ENCODE measurements at places on chromosomes 7 and 10.

DNA sequence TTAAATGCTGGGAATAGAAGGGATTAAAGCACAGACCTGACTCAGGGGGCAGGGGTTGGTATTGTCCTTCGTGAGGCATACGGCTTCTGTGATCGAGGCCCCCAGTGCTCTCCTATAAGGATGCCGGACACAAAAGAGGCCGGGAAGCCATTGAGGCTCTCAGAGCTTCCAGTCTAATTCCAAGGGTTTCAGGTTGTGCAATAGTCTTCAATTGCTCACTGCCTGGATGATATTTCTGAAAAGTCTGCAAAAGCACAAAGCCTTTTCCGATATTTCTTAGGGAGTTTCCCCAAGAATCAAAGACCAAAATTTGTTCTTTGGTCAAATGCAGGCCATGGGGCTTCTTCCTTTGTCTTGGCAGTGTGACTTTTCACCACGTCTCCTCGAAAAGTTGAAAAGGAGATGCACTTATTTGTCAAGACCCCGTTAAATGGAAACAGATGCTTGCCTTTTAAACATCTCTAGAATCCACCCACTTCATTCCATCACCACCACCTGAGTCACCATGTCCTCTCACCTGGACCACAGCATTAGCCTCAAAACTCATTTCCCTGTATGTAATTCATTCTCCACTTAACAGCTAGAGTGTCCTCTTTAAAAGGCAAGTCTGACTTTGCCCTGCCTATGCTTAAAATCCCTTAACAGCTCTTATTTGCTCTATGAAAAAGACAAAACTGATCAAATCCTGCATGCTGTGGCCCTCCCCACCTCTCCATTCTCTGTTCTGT, 134.8 kb upstream of the NAMPT start:
- DNase-seq: no peak

DNA sequence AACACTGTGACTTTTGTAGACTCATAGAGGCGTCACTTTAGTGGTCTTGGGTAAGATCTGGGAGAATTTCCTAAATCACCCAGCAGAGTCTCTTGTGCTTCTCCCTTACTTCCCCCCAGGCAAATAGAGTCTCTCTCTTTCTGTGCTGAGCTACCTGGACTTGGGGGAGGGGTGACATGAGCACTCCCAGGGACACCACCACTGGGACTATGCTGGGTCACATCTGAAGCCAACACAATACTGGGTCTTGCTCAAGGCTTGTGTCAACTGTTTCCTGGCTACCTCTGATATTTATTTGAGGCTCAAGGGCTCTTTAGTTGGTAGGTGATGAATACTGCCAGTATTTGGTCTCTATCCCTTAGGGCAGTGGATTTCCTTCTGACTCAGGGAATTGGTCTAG, 214.6 kb upstream of the TPK1 start:
- DNase-seq: no peak

DNA sequence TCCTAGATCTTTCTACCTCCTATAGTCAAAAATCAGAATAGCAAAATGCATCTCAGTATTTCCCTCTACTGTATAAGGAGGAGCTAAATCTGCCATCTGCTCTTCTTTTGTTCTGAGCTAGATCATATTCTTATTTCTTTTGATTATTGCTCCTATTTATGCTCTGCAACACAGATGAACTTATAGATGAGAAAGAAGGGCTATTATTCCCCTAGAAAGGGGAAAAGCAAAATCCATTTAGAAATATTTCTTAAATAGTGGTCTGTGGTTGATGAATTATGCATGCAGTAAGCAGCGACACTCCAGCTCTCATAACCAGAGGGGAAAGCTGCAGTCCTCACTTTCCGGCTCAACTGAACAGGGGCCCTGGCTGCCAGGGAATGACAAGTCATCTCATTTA, 207.3 kb upstream of the SORCS1 start:
- no peak for DNase-seq

DNA sequence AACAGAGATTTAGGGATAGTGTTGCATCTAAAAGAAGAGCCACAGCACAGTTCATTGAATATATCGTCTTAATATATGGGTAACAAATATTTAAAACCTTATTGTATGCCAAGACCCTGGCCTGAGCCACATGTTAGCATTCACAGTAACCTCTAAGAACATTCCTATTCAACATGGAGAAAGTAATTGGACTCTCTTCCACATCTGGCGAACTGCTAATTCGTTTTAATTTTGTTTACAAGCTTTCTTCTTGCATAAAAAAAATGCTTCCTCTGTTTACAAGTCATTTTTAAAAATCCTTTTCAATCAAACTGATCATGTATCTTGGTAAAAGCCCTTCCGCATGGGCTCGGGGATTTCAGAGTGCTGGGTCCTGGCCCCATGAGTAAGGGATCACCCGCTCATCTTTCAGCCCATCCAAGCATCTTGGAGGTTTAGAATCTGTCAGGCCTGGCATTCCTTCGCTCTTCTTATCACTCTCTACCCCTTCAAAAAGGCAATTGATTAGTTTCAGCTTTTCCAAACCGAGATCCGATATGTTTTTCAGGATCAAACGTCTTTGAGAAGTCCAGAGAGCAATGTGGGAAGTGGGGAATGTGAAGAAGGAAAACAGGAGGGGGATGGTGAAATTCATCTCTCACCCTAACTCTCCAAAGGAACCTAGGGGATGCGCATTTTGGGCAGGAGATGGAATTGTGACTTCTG, 7.3 kb downstream of the TWIST1 start:
- DNase-seq: no peak

- DNase-seq: no peak
These were observed 89.9 kb downstream of the REEP3 start for GRCh38 chr10:63611078-63611477.

DNA sequence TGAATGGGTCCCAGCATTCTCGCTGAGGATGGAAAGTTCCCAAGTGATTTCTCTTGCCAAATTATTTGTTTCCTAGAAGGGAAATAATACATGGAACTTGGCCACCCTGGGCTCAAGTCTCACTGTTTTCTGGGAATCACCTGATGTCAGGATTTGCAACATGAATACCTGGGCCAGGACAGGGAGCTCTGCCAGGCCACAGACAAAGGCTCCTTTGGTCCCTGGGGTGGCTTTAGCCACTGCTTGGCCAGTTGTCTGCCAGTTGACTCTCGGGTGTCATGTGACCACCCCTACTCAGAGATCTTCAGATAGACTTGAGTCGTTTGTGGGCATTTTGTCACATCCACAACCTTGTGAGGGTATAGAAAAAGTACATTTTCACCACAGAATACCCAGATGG, 258.0 kb upstream of the HABP2 start:
- DNase-seq: no peak

GRCh38 chr10:79153745-79154144, 85.0 kb downstream of the ZMIZ1 start:
- DNase-seq: no peak

GRCh38 chr7:49159536-49159935, 235.2 kb downstream of the CDC14C start:
- no peak for DNase-seq

GRCh38 chr7:120709252-120709971, 148.5 kb downstream of the TSPAN12 start:
- DNase-seq: no peak

DNA sequence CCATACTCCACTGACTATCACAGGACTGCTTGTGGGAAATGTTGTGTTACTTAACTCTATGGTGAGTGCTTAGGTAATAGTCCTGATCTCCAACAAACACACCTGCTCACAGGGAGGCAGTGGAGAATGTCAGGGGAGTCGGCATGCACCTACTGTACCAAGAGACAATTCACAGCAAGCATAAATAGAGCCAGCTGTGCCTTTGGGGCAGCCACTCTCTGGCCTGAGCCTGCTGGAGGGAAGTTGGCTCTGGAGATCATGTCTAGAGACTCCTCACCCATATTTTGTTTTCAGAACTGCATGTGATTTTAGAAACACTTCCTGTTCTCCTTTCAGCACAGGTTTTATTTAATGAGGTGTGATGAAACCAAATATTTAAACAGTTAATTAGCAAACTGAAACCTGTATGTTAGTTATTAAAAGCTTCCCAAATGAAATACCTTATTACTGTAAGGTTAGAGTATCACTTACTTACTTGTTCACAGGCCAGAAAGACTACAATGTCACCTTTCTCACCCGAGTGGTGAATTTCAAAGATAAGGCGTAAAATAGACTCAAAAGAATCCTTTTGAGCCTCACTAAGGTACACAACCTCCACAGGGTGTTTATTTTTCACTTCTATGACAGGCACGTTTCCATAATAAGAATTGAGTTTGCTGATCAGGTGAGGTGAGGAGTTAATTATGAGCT, 21.8 kb downstream of the DHX32 start:
- no peak for DNase-seq

DNA sequence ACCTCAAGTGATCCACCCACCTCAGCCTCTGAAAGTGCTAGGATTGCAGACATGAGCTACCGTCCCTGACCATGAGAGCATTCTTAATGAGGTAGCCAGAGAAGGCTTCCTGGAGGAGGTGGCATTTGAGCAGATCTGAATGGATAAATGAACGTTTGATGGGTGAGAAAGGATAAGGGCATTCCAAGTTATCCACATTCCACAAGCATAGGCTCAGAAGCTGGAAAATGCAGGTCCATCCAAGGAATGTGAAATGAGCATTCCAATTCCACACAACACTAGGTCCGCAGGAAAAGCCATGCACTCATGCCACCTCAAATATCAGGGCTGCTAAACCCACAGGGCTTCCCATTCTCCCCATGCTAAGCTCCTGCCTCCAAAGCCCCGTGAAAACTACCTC, 17.0 kb downstream of the TMEM130 start:
- no peak for DNase-seq

GRCh38 chr10:129922598-129923123, 41.4 kb downstream of the EBF3 start:
- DNase-seq: no peak

Data from CD4-positive, alpha-beta T cell treated with Interleukin-6 for 4 hours (primary cell).